Endothelial cell of umbilical vein (primary cell): ENCODE measurements at places on chromosomes 2 and 18. TPM values are rescaled to one million over a fixed set of nuclear protein-coding genes. Genes with fewer than 3 reads are reported as not detected.
A peak's percentile ranks its signal among the peaks of the same experiment; 100 is the strongest.

Gene SP110
- 10.7 and 11.6 TPM in 2 replicates for total RNA-seq

Gene STAMBP
- 19.8 and 21.3 TPM in 2 replicates for total RNA-seq

Gene AFTPH
- total RNA-seq = 15.3 and 16.7 TPM in 2 replicates

- DNase-seq = no peak
Observed at GRCh38 chr18:484749-485464, 15.6 kb downstream of the COLEC12 start.

DNA sequence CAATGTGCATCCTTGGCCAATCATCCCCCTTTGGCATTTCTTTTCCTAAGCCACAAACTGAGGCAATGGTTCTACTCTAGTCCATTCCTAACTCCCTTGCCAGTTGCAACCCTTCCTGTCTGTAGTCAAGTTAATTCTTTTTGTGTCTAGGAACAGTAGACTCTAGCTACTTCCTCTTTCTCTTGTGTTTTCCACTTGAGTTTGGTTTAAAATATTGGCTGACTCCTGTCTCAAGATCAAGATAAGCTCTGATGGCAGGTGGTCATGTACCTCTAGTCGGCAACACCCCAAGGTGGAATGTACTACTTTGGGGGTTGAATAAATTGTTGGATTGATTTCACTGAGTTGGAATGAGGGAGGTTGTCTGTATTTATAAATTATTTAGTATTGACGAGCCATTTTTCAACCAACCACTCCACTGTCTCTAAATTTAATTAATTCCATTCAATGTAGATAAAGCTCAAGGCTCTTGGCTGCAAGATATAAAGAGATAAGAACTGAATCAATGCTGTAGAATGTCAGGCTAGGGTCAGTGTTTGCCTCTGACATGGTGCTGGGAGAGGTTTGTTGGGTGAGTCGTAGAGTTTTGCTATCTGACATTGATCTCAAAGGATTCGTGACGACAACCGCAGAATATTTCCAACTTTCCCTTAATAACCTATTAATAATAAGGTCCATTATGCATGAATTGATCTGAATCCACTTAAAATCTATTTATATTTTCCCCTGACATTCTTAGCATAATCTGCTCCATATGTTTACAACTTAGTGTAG lies 188.7 kb upstream of the APCDD1 start:
- DNase-seq = no peak

DNA sequence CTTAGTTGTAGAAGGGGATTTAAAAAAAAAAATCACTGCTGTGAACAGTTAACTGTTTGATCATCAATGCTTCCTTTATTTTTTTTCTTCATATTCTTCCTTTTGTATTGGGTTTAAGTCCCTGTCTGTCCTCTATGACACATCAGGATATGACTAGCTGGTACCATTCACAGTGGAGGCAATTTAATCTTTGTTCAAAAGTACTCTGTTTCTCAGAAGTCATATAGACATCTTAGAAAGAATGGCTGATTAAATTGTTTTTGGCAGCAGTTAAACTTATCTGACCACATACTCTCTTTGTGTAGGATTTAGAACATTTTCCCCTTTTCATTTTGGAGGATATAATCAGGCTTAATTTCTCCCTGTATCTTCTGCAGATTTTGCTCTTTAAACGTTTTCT lies 807.8 kb upstream of the CDH2 start:
- DNase-seq = peak; percentile 50

Gene BCL11A
- 0.88 and 0.92 TPM in 2 replicates for total RNA-seq

GRCh38 chr2:15006667-15007066 lies 374.1 kb downstream of the LRATD1 start:
- DNase-seq = no peak

Gene SERPINB13
- total RNA-seq = not detected in 2 replicates
